ENCODE measurements at places on chromosomes 11 and 22.
A peak's percentile ranks its signal among the peaks of the same experiment; 100 is the strongest.

GRCh38 chr22:37659066-37659896 lies 758 bp downstream of the PDXP start:
- DNase-seq = no peak

DNA sequence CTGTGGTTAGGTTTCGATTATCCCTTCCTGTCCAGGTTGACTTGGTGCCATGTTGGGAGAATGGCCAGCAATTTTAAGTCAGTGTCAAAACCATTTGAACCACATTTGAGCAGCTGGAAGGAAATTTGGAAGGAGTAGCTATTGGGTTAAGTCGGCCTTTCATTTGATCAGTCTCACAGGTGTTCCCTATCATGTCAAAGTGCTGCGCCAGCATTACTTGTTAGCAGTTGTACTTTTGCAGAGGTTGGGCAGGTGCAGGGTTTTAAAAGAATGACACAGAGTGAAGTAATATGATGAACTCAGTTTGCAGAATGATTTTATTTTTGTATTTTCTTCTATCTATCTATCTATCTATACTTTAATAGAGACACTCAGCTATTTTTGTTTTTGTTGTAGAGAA lies 6.4 kb upstream of the TYMP start:
- DNase-seq = no peak

DNA sequence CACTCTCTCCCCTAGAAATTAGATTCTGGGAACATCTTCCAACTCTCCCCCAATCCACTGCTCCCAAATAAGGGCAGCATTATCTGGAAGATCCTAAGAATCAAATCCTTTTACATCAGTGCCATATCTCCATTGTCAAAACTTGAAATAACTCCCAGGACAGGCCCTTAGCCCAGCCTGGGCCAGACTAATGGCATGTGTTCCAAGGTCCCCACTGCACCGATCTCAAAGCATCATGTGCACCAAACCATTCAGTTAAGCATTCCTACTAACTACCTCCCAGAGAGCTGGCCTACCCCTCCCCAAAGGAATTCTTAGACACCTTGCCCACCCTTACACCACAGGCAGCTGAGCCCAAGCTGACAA lies 44.2 kb upstream of the POU2AF1 start:
- no peak for DNase-seq

- no peak for DNase-seq
These were observed 116.2 kb downstream of the NECTIN1 start for GRCh38 chr11:119612814-119613213.

GRCh38 chr11:125251956-125252355 lies 87.4 kb downstream of the PKNOX2 start:
- no peak for DNase-seq

DNA sequence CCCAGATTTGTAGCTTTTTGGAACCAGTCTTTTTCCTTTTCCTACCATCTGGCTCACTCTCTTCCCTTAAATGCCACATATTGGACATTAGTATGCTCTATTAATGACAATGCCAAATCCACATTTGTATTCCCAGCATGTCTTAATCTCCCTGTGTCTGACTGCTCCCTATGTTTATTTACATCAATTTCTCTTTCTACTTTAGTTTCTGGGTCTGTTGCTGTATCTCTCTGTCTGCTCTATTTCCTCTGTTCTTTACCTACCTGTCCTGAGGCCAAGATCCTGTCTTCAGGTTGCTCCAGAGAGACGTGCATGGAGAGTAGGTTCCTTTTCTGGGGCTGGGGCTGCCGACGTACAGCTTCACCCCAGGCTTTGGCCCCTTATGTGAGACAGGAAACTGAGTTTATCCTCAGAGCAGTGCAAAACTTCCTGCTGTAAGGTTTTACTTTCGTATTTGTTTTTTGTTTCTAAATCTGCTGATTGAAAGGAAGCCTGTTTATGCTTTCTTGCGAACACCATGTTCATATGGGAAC lies 25.6 kb downstream of the OR2AG2 start:
- no peak for DNase-seq

DNA sequence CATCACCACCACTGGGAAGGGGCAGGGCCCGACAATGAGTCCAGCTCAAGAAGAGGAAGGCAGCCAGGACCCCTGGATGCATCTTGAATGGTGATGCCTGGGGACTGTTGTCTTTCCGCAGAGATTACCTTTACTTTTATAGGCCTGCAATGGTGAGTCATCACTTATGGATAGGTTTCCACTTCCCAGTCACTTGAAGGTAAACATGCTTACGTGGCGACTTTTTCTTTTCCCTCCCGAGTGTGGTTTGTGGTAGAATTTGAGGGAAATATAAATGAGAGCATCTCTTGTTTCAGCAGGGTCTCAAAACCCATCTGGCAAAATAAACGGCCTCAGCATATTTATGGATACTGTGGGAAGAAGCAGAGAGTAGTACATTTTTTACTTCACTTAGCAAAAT lies at the start of gene MMP13:
MMP13 (minus strand) TSS at position 109 of the 400 bp plus-strand sequence; CDS start at position 82, 27 bp downstream.
- no peak for DNase-seq

DNA sequence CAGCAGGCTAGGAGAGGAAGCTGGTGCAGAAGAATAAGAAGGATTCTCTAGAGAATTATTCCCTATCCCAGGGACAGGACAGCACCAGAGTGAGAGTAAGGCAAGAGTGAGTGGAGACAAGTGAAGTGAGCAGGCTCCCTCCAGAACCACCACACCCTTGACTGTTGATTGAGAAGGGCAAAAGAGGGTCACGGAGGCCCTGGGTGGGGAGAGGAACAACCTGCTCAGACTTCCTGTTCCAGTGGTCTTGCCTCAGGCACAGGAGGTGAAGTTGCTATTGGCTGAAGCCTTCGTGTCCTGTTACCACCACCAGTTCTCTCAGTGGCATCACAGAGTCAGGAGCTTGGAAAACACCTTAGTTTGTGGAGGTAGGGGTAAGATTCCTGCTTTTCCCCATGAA lies 51.7 kb upstream of the CCDC89 start:
- no peak for DNase-seq

DNA sequence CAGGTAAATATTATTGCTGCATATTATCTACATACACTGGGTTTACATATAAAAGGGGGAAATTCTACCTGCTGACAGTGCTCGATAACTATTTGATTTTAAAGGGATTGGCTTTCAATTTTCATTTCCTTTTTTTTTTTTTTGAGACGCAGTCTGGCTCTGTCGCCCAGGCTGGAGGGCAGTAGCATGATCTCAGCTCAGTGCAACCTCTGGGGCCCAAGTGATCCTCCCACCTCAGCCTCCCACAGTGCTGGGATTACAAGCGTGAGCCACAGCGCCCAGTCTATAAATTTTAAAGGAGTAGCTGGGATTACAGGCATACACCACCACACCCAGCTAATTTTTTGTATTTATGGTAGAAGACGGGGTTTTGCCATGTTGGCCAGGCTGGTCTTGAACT lies 3.2 kb upstream of the PCF11 start:
- DNase-seq = no peak

- no peak for DNase-seq
These were observed 16.4 kb upstream of the CTSC start for GRCh38 chr11:88353835-88354496.

GRCh38 chr11:119685111-119685746 lies 43.8 kb downstream of the NECTIN1 start:
- no peak for DNase-seq

- no peak for DNase-seq
These were observed 2.5 kb upstream of the ADM start for GRCh38 chr11:10302359-10302743.

GRCh38 chr11:95922099-95922498 lies 1.8 kb downstream of the MTMR2 start:
- DNase-seq = no peak

DNA sequence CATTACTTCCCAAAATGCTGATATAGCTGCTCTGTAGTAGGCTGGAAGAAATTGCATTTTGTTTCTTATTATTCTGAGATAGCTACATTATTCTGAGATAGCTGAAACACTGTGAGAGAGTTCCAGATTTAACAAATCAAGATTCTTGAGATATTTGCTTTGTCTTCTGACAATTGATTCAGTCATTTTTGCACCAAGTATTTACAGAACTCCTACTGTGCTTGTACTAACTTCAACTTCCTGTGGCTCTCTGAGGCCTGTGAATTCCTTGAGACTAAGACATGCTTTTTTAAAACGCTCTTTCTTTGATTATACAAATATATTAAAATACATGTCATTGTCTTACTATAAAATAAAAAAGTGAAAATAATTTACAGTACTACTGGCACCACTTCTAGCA lies 52.7 kb downstream of the USP47 start:
- no peak for DNase-seq

DNA sequence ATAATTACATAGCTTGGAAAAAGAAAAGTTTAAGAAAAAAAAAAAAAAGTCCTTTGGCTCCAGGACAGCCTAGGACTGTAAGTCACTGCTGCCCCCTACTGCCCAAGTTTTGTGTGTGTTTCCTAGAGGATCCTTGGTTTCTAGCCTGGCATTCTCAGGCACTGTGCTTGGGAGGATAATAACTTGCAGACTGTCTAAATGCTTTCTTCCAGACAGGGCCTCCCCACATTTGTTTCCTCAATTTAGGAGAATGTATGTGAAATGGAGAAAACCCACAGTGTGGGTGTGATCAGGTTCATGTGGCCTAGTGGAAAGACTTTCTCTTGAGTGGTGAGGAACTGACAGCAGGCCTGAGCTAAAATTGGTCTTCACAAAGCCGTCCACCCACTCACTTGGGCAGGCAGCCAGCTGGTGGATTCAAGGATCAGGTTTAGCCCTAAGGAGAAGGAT lies 191.0 kb downstream of the NAV2 start:
- peak; percentile 7 for DNase-seq

- DNase-seq = no peak
These were observed 41.9 kb downstream of the MYO18B start for GRCh38 chr22:25783856-25784255.

DNA sequence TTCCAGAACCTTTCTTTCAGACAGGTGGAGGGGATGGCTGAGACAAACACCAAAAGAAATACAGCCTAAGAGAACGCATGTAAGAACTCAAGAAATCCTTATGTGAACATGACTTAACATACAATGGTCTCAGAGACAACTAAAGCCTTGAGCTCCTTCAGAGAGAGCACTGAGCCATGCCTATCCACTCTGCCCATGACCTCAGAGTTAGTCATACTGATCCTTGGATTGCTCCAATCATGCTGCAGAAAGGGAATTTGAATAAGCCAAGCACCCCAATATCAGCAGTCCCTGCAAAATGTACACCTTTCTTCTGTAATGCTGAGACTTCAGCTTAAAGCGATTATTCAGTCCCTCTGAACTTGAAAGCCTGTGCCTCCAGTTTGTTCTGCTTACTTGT lies 43.2 kb upstream of the CHKA start:
- no peak for DNase-seq

DNA sequence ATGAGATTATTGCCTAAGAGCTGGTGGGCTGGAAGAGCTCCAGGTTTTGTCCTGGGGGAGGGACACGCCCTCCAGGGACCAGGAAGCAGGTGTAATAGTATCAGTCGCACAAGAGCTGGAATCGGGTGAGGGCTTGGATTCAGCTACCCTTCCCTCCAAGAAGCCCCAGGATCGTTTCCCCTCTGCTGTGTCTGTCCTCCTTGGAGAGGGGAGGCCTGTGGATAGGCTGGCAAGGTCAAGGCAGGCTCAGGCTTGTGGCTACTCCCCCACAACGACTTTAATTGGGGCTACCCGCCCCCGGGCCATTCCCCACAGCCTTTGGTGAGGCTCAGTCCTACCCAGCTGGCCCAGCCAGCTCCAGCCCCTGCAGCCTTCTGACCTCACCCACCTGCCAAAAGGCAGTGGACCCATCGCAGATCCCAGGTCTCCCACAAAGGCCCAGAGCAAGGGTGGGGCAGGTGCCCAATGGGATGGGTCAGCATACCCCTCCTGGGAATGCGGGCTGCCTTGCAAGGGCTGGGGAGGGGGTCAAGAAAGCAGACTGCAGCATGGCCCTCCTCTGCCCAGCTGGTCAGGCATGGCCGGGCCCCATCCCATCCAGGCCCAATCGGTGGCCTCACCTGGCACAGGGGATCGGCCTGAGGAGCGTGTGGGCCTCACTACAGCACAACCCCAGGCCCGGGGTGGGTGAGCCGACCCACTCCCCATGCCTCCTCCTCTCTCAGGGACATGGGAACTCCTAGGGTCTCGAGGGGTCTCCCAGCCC lies 1.0 kb downstream of the CTSD start:
- no peak for DNase-seq

GRCh38 chr11:117817368-117818040 lies 7.0 kb downstream of the FXYD2 start:
- DNase-seq = peak; percentile 84

DNA sequence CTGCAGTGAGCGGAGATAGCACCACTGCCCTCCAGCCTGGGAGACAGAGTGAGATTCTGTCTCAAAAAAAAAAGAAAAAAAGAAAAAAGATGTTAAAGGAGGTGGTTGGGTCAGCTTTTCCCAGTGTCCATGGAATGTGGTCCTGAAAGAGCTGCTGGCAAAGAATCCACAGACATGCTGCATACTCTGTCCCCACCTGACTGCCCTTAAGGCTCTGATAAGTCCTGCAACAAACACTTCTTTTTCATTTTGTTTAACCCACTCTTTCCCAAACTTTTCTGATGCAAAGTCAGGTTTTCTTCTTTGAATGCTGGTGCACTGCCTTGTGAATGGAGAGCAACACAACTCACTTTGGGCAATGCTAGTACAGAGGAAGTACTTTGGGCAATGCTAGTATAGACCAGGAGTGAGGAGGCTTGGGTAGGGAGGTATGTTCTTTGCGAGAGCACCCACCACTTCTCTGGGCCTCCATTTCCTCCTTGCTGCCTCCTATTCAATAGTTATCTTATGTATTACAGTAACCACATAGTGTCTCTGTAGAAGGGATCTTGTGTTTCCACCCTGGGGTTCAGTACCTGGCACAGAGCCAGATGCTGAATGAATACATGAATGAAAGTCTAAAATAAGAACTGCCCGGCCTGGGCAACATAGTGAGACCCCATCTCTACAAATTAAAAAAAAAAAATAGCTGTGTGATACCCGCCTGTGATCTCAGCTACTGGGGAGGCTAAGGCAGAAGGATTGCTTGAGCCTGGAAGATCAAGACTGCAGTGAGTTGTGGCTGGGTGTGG lies 18.9 kb downstream of the LIF start:
- DNase-seq = no peak

DNA sequence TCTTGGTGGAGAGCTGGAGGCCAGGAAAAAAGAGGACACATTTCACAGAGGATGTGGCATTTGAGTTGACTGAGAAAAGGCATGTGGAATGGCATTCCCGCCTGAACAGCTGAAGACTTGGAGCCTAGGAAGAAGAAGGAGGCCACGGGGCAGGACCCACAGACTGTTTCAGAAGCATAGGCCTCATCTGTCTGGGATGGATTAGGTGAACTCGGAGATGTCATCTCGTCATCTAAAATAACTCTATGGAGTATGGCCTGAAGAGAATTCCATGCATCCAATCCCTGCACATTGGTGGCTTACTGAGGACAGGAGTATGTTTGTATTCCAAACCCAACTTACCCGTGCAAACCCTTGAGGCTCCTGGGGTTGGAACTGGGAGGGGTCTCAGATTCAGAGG lies 16.4 kb downstream of the SPATA19 start:
- no peak for DNase-seq

GRCh38 chr11:76736773-76737495 lies 46.2 kb upstream of the TSKU start:
- no peak for DNase-seq

Data from activated CD8-positive, alpha-beta memory T cell treated with anti-CD3 and anti-CD28 coated beads for 48 hours (primary cell).